AG20443 (cell line): ENCODE measurements at places on chromosomes 4 and X.

DNA sequence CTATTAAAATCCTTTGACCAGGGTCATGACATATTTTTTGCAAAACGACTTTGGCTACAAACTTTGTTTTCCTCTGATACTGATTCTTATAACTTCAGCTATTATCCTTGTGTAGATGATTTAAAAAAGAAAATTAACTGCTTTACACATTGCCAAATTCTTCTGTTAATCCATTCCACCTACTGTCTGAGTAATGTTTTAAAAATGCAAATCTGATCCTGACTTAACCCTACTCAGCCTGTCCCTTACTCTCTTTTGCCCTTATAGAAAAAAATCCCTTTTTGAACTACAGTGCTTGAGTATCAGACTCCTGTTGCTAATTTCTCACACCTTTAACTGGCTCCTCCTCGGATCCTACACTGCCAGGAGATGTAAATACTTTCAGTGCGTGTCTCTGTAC, 723.1 kb downstream of the ADGRL3 start:
- DNase-seq, result no peak

- DNase-seq, result no peak
Observed at GRCh38 chr4:37985730-37986275, 25.6 kb downstream of the PTTG2 start.

DNA sequence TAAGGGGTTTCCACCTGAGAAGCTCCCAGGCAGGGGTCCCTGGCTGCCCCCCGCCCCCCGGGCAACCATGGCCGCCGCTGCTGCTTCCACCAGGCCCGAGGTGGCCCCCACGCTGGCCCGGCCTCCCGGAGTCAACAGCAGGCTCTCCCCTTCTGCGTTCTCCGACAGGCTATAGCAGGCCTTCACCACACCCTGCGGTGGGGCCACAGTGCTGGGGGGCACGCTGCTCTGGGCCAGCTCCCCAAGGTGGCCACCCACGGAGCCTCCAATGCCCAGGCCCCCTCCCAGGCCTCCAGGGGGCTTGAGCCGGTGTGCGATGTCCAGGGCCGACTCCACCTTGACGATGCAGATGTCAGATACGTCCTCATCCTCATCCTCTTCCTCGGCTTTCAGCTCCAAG, 72.5 kb downstream of the UBE2K start:
- DNase-seq, result no peak

DNA sequence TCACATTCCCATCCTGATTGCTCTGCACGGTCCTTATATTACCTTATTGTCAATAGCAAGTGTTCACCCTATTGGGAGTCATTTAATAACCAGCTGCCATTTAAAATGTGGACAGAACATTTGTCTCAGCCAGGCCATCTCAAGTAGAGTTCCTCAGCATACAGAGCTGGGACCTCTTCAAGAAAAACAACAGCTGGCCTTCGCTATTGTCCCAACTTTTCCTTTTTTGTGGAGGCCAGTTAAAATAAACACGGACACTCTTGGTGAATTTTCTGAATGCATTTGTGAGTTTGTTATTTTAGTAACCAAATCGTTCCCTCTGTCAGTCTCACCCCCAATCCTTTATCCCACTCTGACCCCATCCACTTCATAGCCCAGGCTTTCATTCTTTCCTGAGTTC, 395.3 kb upstream of the PITX2 start:
- DNase-seq, result no peak

- peak; percentile 81 for DNase-seq
Observed at GRCh38 chr4:86032476-86033022, 327.3 kb downstream of the MAPK10 start.

DNA sequence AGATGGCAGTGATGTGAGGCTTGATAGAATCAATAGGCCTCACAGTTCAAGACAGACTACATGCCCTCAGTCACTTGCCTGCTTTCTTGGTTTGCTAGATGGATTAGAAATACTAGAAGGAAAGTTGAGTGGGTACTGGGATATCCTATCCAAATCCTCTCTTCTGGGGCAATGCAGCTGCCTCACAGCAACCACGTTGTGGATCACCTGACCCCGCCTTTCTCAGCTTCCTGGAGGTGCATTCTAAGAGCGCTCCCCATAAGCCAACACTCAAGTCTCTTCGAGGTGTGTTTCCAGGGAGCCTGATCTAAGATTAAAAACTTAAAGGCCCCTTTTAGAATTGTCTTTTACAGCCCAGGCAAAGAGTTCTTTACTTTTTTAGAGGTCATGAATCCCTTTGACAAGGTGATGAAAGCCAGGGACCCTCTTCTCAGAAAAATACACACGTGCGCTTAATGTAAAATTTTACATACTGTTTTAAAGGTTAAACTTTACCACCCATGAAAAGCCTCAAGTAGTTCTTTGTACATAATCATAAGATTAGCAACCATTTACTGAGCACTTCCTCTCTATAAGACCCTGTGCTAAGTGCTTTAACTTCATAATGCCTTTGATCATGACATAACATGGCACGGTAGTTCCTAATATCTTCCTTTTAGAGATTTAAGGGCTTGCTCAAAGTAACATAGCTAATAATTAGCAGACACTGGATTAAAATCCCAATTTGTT, 840 bp upstream of the RPL34 start:
- no peak for DNase-seq

DNA sequence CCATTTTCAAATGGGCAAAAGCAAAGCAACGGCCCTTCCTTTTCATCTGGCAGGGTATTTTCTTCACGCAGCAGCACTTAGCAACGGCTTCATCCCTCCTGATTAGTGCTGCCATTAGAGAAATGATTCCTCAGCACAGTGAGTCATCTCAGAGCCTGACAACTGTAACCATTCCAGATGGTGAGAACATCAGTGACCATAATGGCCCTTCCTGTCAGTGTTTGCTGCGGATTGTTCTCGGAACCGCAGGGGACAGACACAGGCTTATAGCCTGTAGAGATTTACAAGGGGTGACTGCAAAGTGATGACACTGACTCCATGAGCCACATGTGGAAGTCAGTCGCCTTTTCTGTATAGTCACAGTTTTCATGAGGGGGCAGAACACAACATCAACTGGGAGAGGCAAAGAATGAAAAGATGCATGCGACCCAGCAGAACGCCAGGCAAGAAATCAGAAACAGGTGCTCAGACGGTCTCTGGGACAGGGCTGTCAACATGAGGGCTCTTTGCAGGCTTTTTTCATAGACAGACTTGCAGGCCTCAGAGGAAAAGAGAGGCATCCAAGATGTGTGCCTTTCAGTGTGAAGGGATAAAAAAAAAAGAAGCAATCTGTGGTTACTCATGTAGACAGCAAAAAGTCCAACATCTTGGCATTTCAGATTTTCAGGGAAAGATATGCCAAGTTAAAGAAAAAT, 69.9 kb upstream of the FBXW7 start:
- DNase-seq, result peak; percentile 90

DNA sequence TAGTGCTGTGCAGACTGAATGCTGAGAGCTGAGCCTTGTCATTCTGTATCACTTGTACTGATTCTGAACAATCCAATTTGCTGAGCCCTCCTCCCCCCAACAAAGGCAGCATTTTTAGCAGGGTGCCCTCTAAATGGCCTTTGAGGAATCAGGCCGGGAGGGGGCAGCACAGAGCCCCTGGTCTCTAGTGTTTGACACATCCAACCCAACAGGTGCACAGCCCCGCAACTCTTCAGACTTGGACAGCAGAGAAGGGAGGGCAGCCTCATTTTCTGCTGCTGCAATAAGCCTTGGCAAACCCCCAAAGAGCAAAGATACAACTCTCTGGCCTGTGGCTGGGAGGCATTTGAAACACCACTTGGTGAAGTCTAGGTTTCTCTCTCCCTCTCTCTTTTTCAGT, 3.4 kb downstream of the ATP1B4 start:
- DNase-seq, result peak; percentile 17
